ENCODE measurements at places on chromosomes 11 and 22. TPM values are rescaled to one million over a fixed set of nuclear protein-coding genes. Genes with fewer than 3 reads are reported as not detected.

APBB1 gene
- 26.4 TPM for total RNA-seq

SYT7 gene
- total RNA-seq, result 0.93 TPM

B4GALNT4 gene
- total RNA-seq, result 14.4 TPM

TBX10 gene
- total RNA-seq, result not detected

MCM5 gene
- 22.8 TPM for total RNA-seq

PELI3 gene
- total RNA-seq, result 8.2 TPM

TRIM51 gene
- not detected for total RNA-seq

GLB1L3 gene
- total RNA-seq, result not detected

ZPR1 gene
- 34.3 TPM for total RNA-seq

WBP2NL gene
- total RNA-seq, result 1.0 TPM

CRYBA4 gene
- not detected for total RNA-seq

AIP gene
- 59.5 TPM for total RNA-seq

SHANK2 gene
- total RNA-seq, result 1.1 TPM

HSPB2 gene
- total RNA-seq, result 63.2 TPM
